ENCODE measurements at places on chromosomes 13 and 19.
A peak's percentile ranks its signal among the peaks of the same experiment; 100 is the strongest.

- DNase-seq, result no peak
Observed at GRCh38 chr19:5466814-5467291, 11.6 kb downstream of the ZNRF4 start.

- DNase-seq, result no peak
Observed at GRCh38 chr13:31843044-31843443, 103.7 kb downstream of the RXFP2 start.

GRCh38 chr13:32390048-32390447 is 37.9 kb downstream of the N4BP2L1 start:
- no peak for DNase-seq

GRCh38 chr13:40981361-40981760 is 37.8 kb downstream of the ELF1 start:
- DNase-seq, result no peak

DNA sequence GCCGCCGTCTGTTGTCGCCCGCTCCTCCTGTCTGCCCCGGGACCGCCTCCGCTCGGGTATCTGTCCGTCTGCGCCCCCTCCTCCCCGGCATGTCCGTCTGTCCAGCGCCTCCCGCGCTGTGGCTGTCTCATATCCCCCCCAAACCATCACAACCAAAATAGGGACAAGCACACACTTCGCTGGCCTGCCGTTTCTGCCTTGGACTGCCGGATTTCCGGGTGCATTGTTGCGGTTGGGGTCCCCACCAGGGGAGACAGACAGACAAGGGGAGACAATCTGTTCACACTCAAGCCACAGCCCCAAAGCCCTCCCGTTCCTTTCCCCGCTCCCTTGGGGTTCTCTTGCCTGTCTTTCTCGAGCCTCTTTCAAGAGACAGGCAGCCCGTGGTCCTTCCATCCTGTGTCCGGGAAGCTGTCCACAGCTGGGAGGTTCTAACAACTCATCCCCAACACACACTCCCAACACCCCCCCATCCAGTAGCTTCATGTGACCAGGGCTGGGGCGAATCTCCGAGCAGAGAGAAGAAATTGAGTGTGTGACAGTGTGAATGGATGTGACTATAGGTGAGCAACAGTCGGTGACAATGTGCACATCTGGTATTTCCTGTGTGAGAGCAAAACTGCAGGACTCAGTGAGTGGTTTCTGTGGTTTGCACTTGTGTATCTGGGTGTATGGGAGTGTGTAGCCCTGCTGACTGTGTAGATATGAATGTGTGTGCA is 16.5 kb upstream of the FOSB start:
- DNase-seq, result peak; percentile 60

GRCh38 chr19:12800923-12801465 is 606 bp downstream of the PRDX2 start:
- no peak for DNase-seq

- DNase-seq, result no peak
Observed at GRCh38 chr19:30053558-30053957, 111.5 kb downstream of the URI1 start.

GRCh38 chr13:78187781-78188180 is 269.1 kb upstream of the EDNRB start:
- DNase-seq, result no peak

GRCh38 chr19:45507872-45508416 is 665 bp downstream of the VASP start:
- DNase-seq, result no peak

GRCh38 chr13:71879129-71879535 is 12.1 kb upstream of the DACH1 start:
- no peak for DNase-seq

GRCh38 chr19:2426611-2427428 is 566 bp downstream of the TIMM13 start:
- DNase-seq, result peak; percentile 25

- DNase-seq, result no peak
Observed at GRCh38 chr13:75961911-75962310, 325.8 kb downstream of the LMO7 start.

- no peak for DNase-seq
Observed at GRCh38 chr19:55690769-55691545, 15.9 kb downstream of the EPN1 start.

GRCh38 chr13:27481766-27482165 is 31.4 kb upstream of the MTIF3 start:
- DNase-seq, result no peak

DNA sequence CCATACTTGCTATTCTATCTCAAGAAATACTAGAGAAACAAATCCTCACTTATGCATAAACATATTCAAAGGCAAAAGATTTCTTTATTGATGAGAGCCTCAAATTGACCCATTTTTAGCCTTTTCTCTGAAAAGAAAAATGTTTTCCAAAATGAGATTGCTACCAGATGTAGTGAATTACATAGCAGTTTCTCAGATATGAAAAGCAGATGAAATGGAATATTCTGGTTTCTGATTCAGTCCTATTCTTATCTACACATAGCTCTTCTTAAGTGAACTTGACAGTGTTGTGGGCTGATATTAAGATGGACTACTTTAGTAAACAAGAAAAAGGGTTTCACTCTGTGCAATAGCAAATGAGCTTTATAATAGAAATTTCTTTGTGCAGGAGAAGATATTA is 183.5 kb downstream of the DNAJC15 start:
- no peak for DNase-seq

DNA sequence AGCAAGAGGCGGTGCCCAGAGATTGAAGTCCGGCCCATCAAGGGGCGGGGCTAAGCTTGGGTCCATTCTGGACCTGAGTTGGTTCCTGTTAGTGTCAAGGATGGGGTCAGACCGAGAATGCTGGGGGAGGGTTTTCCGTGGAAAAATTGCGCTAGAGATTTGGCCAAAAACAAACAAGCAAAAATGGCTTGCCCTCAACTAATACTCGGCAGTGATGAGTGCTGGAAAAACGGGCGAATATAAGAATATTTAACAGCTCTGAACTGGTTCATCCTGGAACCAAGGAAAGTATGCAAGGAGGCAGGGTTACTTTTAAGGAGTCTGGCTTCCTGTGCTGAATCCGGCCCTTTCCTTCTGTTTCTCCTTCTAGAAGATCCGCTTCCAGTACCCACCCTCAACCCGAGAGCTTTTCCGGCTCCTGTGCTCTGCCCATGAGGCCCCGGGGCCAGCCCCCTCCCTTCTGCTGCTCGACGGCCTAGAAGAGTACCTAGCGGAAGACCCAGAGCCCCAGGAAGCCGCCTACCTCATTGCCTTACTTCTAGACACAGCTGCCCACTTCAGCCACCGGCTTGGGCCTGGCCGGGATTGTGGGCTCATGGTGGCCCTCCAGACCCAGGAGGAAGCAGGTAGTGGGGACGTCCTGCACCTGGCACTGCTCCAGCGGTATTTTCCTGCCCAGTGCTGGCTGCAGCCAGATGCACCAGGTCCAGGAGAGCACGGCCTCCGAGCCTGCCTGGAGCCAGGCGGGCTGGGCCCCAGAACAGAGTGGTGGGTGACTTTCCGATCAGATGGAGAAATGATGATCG is 880 bp downstream of the SWSAP1 start:
- peak; percentile 65 for DNase-seq

- DNase-seq, result no peak
Observed at GRCh38 chr19:9709305-9709704, 34.4 kb upstream of the ZNF562 start.

DNA sequence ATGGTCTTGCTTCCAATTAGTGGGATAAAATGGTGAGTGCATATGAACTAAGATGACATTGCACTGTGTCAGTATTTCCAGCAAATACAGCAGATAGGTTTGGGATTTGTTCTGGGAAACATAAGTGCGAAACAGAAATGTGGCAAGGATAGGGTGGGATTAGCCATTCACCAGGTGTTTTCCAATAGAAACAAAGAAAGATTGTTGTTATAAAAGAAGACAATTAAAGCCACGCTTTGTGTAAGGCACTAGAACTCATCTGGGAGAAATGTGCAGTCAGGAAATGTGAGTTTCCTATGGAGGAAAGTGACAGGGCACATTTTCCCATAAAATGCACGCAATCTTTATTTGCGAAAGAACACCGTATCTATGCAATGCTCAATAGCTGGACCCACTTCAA is 1547.8 kb downstream of the EFNB2 start:
- DNase-seq, result no peak

DNA sequence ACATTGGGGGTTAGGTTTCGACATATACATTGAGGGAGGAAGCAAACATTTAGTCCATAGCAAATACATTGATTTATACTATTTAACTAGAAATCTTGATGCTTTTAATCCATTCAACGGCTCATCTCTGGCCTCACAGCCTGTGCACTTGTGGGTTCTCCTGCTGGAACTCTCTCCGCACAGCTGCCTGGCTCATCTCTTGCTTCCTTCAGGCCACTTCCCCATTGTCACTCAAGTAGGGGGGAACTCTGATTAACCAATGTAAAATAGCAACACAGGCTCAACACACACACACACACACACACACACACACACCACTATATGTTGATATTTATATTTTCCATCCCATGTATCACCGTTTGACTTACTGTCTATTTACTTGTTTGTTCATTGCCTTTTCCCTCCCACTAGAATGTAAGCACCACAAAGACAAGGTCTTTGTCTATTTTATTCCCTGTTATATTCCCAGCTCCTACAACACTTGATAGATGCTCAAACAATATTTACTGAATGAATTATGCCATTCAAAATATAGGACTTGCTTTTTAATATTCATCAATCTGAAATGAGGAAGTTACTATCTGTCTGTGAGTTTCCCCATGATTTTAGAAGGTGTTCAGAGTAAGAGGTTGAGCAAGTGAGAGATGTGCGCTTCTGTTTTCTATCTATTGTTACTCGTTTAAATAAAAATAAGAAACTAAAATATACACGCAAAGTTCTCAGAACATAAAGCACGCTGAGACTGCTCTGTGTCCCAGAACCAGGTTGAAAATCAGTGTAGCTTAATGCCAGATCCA is 29.8 kb upstream of the PABPC3 start:
- no peak for DNase-seq

DNA sequence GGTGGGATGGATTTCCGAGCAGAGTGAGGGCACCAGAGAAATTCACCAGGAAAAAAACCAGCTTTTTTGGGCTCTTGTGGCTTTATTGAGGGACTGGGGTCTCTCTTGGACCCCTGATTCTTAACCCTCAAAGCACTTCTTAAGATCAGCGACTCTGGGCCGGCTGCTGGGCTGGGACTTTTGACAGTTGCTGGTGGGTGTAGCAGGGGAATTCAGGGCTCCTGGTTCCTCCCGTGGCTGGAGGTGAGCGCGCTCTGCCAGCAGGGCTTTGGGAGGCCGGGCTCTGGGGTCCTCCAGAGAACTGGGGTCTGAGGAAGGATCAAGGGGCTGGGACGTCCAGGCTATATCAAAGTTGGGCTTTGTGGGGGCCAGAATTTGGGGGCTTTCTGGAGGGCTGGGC is 3.3 kb downstream of the CRB3 start:
- no peak for DNase-seq

DNA sequence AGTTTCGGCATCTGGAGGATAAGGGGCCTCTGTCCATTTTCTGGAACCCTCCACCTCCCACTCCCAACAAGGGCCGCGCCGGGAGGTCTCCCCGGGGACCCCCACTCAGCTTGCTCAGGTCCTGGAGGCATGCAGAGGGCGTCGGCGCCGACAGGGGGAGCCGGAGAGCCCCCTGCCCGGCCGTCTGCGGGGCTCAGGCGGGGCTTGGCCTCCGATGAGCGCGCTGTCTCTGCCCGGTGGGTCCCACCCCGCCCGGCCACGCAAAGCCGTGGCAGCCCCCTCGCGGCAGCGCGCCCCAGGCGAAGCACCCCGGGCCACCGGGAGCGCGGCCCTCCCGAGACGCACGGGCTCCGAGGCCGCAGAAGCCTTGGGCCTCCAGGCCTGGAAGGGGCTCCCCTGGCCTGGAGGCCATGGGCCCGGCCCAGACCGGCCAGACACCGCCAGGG is 149.7 kb upstream of the ZNF536 start:
- DNase-seq, result no peak

DNA sequence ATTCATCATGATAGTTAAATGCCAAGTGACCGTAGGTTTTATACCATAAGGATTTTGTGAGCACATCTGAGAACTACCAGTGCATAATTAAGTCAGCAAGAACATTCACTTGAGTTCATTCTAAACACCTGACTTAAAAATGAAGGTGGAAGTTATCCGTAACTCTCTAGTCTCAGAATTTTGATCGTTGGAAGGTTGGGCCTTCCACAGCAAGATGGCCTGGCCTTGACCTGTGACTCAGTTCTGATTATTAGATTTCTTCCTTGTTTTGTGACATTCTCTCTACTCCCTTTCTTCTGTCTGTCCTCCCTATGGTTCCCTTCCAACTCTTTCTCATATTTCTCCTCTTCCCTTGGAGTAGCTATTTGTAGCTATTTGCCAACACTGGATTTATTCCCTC is 20.0 kb upstream of the WDFY2 start:
- no peak for DNase-seq

DNA sequence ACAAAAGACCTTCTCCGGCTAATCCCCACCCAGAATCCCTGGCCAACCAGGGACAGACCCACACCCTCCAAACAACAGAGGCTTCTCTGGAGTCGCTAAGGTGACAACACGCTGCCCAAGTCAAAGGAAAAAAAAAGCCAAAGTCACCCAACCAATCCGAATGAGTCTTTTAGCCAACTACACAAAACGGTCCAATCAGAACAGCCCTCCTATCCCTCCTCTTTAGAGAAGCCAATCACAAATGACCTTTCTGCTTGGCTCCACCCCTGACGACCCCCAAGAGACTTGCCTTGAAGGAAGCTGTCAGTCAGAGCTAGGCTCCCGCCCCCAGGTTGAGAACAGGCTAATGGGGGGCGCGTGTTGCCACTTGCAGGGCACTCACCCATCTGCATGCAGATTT is 6.6 kb upstream of the FBXW9 start:
- no peak for DNase-seq

DNA sequence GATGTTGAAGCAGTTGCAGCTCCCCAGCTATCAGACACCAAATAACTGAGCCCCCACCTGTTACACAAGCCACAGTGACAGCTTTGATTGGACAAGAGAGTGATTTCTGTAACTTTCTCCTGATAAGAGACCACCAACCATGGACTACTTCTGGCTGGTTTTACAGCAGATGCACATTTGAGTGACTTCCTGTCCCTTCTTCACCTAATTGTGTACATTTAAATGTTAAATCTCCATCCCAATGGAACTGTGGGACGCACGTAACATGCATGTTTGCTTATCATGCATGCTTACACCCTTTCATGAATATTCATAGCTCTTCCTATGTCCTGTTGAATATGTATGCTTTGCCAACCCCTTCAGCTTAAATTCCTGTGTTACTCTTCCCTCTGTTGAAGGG is 6.0 kb upstream of the TNFSF11 start:
- DNase-seq, result no peak

GRCh38 chr13:77832339-77833100 is 86.1 kb downstream of the EDNRB start:
- DNase-seq, result no peak

- no peak for DNase-seq
Observed at GRCh38 chr19:8577247-8577646, at the start of gene MYO1F. TSS of gene MYO1F (minus strand) at chr19:8577442. CDS start at chr19:8577309, 133 bp downstream.

- no peak for DNase-seq
Observed at GRCh38 chr13:44231786-44232516, 141.7 kb upstream of the SERP2 start.

- no peak for DNase-seq
Observed at GRCh38 chr19:39752390-39752789, 14.6 kb upstream of the CLC start.

Measured in effector CD4-positive, alpha-beta T cell (primary cell).